AG08396 (cell line): ENCODE measurements at places on chromosomes 13 and 19.

- DNase-seq = no peak
These were observed at the start of gene SBK2 for GRCh38 chr19:55536951-55537740. SBK2 (minus strand) TSS chr19:55537133; CDS start chr19:55536294, 839 bp downstream.

DNA sequence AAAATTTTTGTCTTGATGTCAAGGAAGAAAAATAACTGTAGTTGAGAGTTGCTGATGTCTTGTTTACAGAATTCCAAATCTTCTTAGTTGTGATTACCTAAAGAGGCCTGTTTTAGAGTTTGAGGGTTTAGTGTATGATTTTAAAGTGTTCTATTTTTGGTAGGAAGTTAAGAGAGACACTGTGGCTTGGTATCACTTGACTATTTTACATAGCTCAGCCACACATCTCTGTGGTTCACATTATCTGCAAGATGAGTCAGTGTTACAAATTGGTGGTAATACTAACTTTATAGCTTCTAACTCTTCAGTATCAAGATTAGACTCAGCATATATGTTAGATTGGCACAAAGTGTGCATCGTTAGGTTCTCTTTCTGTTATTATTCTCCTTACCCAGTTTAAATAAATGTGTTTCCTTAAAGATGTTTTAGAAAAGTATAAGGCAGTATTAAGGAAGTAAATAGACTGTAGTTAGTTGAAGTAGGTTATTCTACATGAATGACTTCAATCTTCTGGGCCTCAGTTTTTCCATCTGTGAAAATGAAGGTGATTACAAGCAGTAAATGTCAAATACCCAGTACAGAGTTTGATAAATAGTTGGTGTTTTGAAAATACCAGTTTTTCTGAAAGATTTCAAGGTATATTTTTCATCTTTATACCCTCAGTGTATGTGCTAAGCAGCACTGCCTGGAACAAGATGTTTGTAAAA, 33.4 kb downstream of the COG6 start:
- DNase-seq = no peak

DNA sequence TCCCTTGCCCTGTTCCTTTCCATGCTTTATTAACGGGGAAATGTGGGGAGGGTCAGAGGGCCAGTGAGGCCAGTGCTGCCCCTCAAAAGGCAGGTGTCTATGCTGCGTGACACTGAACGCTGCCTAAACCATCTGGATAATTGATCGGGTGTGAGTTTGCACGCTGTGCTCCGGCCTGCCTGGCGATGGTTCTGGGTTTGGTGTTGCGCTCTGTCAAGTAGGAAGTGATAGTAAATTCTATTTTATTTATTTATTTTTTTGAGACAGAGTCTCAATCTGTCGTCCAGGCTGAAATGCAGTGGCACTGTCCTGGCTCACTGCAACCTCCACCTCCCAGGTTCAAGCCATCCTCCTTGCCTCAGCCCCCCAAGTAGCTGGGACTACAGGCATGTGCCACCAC, 86.5 kb downstream of the ATP11A start:
- DNase-seq = no peak

- no peak for DNase-seq
These were observed 2.1 kb downstream of the PPP2R1A start for GRCh38 chr19:52191951-52192350.

GRCh38 chr13:112588490-112589297, 741 bp upstream of the TUBGCP3 start:
- DNase-seq = no peak

DNA sequence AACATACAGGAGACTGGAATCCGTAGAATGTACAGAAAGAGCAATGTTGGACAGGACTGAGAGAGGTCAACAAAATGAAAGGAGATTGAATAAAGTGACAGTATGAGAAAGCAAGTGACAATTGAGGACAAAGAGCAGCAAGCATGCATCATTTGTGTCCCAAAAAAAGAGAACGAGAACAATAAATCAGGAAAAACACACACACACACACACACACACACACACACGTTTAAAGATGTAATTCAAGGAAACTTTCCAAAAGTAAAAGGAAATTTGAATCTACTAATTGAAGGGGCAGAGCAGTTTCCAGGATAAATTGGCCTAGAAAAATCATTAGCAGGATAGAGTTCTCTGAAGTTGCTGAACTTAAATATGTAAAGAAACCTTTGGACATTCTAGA, 16.9 kb downstream of the DPY19L3 start:
- DNase-seq = no peak

- no peak for DNase-seq
These were observed 25.0 kb downstream of the LRCH1 start for GRCh38 chr13:46577696-46578589.

DNA sequence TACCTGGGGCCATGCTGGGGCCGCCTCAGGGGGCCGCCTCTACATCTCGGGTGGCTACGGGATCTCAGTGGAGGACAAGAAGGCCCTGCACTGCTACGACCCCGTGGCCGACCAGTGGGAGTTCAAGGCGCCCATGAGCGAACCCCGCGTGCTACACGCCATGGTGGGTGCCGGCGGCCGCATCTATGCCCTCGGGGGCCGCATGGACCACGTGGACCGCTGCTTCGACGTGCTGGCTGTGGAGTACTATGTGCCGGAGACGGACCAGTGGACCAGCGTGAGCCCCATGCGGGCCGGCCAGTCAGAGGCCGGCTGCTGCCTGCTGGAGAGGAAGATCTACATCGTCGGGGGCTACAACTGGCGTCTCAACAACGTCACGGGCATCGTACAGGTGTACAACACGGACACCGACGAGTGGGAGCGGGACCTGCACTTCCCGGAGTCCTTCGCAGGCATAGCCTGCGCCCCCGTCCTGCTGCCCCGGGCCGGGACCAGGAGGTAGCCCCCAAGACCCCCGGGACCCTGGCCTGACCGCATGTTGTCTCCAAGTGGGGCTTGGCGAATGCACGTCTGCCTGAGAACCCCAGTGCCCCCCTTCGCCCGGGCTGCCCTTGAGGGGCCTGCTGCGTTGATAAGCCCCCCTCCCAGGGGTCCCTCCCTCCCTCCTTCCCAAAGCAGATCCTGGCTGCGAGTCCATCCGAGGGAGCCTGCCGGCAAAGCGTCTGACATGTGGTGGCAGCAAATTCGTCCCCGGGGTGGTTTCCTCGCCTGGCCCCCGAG, 14.5 kb upstream of the CRTC1 start:
- no peak for DNase-seq

DNA sequence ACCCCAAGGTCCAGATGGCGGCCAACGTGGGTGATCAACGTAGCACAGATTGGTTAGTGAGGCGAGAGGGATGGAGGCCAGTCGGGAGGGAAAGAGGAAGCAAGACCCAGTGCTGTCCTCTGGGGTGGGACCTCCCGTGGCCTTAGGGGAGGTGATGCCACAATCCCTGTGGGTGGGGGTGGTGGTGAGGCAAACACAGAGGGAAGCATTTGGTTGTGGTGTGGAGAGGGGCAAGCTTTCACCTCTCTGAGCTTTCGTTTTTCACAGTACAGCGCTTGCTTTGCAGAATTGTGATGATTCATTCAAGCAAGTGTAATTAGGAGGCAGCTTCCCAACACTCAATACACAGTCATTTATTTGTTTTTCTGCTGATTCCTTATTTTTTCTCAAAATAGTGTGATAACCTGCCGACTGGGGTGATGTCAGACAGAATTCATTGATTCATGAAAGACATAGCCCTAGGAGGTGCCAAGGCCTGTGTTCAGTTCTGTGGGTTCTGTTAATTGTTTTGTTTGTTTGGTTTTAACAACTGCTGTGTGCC, 2.4 kb downstream of the LENG8 start:
- no peak for DNase-seq

DNA sequence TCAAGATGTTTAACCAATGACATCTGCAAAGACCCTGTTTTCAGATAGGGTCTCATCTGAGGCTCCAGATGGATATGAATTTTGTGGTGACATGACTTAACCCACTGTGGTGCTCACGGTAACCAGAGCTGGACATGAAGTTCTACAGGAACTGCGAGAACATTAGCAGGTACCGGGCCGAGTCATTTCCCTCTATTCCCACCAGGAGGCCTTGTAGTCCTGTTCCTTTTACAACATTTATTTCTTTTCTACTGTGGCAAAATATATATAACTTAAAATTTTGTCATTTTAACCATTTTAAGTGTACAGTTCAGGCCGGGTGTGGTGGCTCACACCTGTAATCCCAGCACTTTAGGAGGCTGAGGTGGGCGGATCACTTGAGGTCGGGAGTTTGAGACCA, 7.6 kb upstream of the TSPAN16 start:
- DNase-seq = peak; percentile 57

DNA sequence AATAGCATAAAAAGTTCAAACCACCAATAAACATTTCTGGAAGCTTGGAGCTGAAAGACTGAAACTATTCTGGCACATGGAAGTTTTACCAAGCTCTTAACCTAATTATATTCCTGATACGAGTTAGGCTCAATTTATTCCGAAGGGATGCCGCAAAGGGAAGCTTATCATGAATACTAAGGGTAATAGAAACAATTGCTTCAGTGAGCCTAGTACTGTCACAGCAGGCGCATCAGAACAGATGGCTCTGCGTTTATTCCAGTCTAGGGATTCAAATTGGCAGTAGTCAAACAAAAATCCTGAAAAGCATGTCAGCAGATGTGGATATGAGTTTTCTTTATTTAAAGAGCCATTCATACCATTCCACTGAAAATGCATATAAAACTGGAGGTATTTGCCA, 779.5 kb downstream of the GPC5 start:
- DNase-seq = no peak

DNA sequence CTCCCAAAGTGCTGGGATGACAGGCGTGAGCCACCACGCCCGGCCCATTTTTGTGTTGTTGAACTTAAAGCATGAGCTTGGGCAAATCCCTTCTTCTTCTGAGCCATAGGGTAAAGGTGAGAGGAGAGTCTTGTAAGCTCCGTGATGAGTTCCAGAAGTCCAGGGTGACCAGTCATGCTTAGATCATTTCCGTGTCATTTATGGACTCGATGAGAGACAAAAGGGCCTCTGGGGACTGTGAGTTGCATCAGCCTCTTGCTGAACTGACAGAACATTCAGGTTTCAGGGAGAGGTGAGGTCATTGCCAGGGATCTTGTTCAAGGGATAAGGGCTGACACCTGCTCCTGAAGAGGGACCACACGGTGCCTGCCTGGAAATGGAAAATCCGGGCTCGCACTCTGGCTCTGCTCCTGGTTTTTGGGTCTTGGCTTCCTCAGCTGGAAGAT, 53.6 kb downstream of the GADD45B start:
- DNase-seq = peak; percentile 65

- DNase-seq = no peak
These were observed 8.8 kb downstream of the SERPINE3 start for GRCh38 chr13:51348069-51348967.

DNA sequence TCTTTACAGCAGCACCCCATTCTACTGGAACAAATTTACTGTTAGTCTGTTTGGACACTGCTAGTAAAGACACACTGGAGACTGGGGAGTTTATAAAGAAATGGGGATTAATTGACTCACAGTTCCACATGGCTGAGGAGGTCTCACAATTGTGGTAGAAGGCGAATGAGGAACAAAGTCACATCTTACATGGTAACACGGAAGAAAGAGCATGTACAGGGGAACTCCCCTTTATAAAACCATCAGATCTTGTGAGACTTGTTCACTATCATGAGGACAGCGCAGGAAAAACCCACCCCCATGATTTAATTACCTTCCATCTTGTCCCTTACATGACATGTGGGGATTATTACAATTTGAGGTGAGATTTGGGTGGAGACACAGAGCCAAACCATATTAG, 1204.2 kb downstream of the SLITRK1 start:
- no peak for DNase-seq

DNA sequence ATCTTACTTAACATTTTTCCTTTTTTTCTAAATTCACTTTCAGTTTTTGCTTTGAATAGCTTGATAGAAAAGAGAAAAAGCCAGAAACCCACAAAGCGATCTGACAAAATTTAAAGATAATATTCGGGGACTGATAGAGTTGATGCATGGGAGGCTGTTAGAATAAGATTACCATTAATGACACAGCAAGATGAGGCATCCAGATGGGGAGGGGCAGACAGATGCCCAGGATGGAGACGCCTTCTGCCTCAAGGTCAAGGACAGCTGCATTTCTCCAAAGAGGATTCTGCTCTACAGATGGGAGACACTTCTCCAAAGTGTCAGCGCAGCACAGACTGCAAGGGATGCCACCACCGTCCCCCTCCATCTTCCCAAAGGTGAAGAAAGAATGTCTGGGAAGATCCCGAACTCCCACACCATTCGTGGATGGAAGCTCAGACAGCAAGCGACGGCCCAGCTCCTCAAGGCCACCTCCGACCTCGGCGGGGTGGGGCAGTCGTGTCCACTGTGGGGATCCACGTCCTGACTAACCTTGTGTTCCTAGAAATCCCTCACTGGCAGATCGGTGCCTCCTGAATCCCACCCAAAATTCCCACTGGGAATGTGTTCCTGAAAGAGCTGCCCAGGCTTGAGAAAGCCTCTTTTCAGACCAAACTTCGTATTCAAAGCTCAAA, 32.9 kb downstream of the NAXD start:
- no peak for DNase-seq

DNA sequence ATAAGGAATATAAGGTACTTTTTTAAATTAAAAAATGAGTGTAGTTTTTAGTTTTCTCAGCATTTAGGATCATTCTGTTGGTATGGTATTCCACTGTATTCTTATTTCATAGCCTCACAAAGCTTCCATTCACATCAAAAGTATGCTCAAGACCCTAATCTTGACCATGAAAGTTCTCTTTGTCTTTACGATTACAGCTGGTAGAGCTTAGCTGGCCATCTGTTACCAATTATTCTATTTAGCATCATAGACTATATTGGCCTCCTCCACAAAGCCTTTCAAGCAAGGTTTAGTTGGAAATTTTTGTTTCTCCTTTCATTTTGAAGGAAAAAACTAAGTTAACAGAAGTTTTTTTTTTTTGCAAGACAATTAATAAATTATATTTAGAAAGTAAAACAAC, 245.1 kb downstream of the KCTD12 start:
- DNase-seq = no peak

- no peak for DNase-seq
These were observed 76.5 kb downstream of the PCDH20 start for GRCh38 chr13:61339054-61339621.

GRCh38 chr19:18905058-18905456, 9.1 kb upstream of the CERS1 start:
- DNase-seq = no peak

GRCh38 chr13:31036731-31037695, 104.6 kb downstream of the TEX26 start:
- no peak for DNase-seq

- no peak for DNase-seq
These were observed 78.7 kb upstream of the FAM216B start for GRCh38 chr13:42702716-42703115.
